Right kidney (tissue), 9 donors: ENCODE measurements at places on chromosomes 12 and 14.

GRCh38 chr12:57203791-57204190 lies 12.8 kb upstream of the NXPH4 start:
- no peak for DNase-seq

DNA sequence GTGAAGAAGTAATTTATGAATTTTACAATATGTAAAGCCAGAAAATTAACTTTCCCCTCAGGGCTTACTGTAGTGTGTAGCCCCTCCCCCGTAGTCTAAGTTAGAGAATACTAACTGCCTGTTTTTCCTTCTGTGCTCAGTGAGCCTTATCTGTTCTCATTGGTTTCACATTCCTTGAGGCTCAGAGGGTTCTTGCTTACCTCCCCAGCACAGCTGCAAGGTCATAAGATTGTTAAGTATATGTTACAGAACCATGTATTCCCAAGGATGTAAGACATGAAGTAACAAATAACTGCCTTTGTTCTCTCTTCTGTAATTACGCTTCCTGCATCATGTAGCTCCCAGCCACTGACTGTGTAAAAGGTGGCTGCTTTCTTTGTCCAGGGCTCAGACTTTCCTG lies 1351.1 kb downstream of the TMEM121 start:
- DNase-seq, result no peak

DNA sequence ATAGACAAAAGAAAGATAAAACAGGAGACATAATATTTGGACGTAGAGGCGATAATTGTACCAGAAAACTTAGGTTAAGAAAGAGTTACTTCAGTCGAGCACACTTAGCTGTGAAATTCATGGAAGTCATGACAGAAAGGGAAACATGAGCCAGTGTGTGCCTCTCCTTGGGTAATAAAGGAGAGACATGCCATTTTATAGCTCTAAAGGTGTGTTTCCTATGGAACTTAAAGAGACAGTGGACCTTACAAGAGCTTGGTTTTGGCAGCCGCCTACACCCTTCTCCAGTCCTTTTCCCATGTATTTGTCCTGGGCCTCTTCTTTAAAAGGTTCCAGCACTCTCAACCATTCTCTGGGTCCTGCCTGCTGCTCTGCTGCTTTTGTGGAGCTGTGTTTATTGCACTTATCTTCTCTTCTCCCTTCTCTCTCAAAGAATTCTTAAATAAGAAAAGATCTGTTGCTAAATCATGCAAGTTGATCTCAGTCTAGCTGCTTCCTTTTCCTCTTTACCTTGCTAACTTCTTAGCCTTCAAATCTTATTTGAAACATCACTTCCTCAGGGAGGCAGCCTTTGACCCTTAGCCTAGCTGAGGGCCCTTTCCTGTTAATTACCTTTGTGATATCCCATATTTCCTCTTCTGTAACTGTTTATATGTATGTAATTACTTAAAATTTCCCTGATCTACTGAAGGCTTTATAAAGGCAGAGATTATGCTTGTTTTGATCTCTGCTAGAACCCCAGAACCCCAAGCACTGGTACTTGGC lies 81.8 kb upstream of the EVL start:
- DNase-seq, result no peak

GRCh38 chr12:5473076-5473782 lies 41.3 kb downstream of the NTF3 start:
- DNase-seq, result no peak

- DNase-seq, result no peak
Measured at GRCh38 chr14:38257507-38257906, 1.6 kb upstream of the CLEC14A start.

GRCh38 chr12:132921685-132922084 lies 34.3 kb upstream of the CHFR start:
- DNase-seq, result no peak

DNA sequence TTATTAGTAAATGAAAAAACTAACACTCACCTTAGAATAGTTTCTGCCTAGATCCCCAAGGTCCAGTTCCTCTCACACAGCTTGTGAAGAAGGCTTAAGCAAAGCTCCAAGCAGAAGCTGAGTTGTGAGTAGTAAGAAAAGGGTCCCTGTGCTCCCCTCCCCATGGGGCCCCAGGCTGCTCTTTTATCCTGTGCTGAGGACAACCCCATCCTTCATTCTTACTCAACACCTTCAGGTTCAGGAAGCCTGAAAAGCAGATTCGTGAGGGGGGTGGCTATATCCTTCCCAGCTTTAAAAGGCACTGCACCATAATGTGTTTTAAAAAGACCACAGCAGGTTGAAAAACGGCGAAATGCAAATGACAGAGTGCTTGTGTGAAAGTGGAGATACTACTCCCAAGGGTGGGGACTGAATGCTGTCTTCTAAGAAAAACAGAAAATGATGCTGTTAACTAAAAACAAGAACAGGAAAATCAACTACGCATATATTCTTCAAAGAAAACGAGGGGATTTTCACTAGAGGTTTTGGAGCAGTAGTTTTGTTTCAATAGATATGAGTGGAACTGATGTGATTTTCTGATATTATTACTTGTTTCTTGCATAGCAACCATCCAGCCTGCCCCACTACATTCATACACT lies 182.7 kb downstream of the KTN1 start:
- DNase-seq, result no peak

- no peak for DNase-seq
Measured at GRCh38 chr12:95637010-95637409, 85.7 kb upstream of the USP44 start.
